ENCODE measurements at places on chromosomes 1 and 21.

DNA sequence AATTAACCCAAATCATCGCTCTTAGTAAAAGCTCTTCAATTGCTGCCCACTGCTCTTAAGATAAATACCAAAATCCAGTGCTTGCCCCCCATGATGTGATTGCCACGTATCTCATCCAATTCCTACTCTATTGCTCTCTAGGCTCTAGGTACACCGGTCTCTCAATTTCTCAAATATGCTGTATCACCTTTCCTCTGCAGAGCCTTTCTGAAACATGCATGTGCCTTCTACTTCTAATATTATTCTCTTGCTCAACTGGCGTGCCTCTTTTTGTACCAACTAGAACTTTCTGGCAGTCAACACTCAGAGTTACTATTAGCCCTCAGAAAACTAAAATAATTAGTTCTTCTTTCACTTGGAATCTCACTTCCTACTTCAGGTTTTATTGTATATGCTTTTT lies 111.7 kb upstream of the LBR start:
- DNase-seq = no peak

- no peak for DNase-seq
Measured at GRCh38 chr1:89951766-89952604, 42.9 kb upstream of the ZNF326 start.

DNA sequence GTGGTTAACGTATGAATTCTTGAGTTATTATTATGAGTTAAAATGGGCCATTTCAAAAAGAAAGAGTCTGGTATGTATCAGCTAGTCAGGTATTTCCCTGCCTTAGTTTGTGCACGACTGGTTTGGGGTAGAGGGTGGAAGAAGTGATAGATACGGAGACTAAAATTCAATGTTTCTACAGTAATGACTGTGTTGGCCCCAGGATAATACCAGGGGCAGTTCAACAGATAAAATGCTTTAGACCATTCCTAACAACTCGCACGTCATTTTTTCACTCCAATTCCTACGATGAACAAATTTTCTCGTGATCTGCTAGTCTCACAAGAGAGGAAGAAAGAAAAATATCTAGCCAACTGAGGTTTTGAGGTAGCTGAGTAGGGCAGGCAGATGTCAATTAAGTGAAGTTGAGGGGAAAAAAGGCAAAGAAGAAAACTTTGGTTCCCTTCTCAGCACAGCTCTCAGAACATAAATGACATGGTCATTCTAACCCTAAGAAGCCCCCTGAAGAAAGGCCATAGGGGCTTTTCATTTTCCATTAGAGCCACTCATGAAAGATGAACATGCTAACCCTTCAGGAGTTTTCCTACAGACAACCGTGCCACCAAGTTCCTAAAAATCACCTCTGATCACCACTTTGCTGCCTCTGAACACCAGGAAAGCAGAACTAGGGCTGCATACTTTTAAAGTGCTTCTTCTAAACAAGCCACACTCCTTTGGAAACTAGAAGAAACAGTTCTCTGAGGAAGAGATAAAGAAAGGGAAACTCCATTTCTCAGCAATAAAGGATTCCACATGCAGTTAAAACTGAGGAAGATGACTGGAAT lies 5.6 kb downstream of the MCOLN2 start:
- DNase-seq = no peak

DNA sequence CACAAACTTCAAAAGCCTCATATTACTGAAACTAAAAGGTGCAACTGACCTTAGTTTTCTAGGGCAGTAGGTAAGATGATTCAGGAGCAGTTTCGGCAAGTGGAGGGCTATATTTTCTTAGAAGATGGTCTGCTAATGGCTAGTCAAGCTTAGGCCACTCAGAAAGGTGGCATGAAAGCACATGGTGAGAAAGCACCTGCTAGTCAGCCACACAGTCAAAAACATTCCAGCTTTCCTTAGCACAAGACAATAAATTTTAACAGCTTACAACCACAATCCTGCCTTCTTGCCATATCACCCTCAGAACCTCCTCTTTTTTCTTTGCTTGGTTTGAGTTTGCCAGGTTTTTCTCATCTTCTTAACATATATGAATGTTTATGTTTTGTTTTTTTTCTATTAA lies 81.1 kb upstream of the SLFNL1 start:
- no peak for DNase-seq

DNA sequence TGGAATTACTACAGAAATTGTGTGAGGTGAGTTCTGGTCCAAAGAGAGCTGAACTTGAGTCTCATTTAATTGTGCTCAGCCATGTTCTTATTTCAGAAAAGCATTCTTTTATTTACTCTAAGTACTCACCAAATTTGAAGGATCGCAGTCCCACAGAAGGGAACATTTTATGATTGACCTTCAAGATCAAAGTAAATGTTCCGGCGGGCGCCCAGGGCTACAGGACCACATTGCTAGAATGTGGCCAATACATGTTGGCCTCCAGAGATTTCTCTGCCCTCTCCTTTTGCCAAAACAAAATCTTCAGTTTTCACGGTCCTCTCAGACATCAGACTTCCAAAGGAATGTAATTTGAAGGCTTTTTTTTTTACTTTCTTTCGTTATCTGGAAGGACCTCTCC lies 237.8 kb downstream of the FMN2 start:
- no peak for DNase-seq

GRCh38 chr1:92538413-92539061 lies 51.8 kb upstream of the GFI1 start:
- no peak for DNase-seq

DNA sequence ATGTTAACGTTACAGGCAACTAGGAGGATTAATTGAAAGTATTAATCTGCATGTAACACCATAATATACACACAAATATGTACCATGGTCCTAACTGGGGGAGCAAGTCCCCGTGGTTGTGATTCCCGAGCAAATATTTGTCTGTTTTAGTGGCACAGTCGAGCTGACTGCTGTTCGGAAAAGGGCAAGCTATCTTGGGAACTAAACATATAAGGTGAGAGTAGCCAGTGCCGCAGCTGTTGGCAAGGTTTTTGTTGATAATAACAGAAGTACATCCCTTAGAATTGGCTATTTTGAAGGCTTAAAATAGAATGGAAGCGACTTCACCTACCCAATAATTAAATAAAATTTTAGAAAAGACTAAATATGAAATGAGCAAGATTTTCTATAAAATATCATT lies 45.5 kb downstream of the UCHL5 start:
- DNase-seq = no peak

DNA sequence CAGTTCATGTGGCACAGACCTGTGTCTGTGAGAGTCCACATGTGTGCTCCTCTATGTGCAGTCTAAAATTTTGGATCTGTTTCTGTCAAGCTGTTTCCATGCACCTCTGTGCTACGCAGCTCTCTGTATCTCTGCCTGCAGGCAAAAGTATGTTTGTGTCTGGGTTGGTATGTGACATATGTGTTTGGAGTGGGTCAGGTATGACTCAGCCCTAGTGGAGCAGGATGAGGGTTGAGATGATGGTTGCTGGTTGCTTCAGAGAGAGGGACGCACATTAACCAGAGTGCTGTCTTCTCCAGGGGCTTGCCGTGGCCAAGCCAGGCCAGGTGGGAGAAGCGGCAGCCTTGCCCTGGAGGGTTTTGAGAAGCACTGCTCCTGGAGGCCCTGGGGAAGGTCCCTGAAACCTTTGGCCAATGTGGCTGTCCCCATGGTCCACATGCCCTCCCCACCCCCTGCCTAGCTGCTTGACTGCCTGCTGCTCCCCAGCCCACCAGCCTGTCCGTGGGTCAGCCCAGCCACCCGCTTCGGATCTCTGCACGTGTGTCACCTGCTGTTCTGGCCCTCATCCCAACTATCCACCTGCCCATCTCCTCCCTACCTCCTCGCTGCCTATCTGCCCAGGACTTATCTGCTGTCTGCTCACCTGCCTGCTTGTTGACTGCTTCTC lies 4.1 kb upstream of the EVA1B start:
- DNase-seq = no peak

DNA sequence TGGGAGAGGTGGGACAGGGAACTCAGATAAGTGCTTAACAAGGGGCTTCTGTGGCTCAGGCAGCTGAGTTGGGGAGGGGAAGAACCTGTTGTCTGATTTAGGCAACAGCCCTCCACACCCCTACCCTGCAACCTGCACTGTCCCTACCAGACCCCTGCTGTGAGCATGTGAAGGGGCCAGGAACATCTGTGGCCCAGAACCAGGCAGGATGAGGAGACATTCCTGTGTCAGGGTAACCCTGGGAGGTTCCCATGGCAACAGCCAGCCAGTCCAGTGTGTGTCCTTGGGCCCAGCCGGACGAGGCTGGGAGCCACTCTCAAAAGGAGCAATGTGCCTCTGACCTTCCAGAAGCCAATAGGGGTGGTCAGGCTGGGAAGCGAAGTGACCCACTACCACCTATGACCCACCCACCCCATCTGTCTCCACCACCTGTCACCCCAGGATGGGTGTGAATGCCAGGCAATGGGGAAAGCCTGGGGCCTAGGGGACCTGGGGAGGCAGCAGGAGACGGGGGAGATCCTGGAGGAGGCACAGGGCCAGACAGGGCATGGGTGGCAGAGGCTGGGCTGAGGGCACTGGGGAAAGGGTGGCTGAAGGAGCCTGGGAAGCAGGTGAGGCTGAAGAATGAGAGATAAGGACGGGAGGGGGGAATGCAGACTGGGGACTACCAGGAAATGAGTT lies 5.0 kb upstream of the PMVK start:
- DNase-seq = no peak

- no peak for DNase-seq
Measured at GRCh38 chr1:232142403-232143314, 487.3 kb downstream of the SIPA1L2 start.

DNA sequence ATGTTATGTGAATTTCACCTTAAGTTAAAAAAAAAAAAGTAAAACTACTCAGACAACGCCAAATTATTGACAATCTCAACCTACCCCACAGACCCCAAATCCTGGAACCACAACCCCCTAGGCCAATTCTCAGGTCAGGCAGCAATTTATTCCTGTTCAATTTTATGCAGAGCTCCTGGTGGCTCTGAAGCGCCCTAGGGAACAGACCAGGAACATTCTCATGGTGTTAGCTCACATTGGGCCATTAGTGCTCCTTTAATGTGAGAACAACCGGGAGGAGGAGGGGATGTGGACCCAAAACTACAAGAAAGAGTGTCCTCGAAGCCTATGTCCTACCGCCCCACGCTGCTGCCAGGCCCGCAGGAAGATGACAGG lies 403 bp upstream of the PSEN2 start:
- DNase-seq = no peak

GRCh38 chr1:202015662-202015937 lies 5.2 kb downstream of the ELF3 start:
- DNase-seq = no peak

DNA sequence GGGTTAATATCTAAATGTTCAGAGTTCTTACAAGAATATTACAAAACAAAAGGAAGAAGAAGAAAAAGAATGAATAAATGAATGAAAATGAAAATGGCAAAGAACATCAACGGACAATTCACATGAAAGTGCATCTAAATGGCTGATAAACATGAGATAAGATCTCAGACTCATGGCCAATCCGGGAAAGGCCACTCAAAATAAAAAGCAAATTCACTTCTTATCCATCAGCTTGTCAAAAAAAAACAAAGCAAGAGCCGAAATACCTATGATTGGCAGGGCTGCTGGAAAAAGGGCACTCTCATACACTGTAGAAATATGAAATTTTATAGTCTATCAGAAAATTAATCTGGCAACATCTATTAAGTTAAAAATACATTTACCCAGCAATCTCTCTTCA lies 103.6 kb upstream of the EDEM3 start:
- DNase-seq = no peak

- no peak for DNase-seq
Measured at GRCh38 chr1:832136-832535, 91.6 kb upstream of the SAMD11 start.

DNA sequence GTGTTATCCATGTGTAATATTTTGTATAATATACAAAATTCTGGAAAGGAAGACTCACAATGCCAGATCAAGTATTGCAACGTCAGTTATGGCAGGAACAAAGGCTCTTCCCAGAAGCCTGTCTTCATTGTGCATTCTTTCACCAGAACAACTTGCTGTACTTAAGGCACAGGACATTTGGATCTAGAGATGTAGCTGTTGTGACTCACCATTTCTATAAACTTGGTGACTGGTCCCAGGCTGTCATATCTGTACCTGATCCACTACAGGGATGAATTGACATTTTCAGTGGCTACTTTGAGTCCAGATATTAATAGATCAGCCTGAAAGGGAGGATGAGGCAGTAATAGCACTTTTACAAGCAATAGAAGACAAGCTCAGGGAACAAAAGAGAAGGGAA lies 299.8 kb downstream of the DISC1 start:
- DNase-seq = no peak

- DNase-seq = no peak
Measured at GRCh38 chr1:59733443-59734141, 81.2 kb upstream of the HOOK1 start.

GRCh38 chr1:206460836-206461426 lies 9.3 kb upstream of the IKBKE start:
- DNase-seq = no peak

DNA sequence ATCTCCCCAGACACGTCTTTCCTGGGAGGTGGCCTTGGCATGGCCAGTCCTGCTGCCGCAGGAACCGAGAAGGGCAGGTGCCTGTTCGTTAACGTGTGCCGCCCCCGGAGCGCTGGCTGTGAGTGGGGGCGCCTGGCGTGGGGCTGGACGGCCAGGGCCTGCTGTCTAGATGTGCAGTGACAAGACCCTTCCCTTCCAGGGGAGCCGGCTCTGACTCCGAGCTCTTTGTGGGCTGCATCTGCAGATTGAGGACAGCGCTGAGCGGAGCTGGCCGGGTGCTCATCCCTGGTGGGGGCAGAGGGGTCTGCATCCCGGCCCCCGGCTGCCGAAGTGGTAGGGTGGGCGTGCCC lies 13.0 kb downstream of the COL18A1 start:
- no peak for DNase-seq

DNA sequence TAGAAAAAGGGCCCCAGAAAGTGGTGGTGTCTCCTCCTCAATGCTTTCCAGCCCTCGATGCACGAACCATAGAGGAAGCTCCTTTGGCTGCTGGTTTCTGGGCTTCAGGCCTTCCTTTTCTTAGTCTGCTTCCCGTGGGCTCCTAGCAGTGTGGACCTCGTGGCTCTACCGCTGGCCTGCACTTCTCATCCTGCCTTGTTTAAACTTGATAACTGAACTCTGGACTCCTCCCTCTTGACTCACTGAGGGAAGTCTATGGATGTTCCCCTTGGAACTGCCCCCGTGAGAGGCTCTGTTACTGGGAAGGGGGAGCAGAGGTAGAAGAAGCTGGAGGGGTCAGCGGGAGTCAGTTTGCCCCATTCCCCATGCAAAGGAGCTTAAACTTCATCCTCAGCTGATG lies 75.3 kb upstream of the WDR26 start:
- no peak for DNase-seq

- DNase-seq = no peak
Measured at GRCh38 chr1:19429611-19430010, 55.7 kb downstream of the CAPZB start.

DNA sequence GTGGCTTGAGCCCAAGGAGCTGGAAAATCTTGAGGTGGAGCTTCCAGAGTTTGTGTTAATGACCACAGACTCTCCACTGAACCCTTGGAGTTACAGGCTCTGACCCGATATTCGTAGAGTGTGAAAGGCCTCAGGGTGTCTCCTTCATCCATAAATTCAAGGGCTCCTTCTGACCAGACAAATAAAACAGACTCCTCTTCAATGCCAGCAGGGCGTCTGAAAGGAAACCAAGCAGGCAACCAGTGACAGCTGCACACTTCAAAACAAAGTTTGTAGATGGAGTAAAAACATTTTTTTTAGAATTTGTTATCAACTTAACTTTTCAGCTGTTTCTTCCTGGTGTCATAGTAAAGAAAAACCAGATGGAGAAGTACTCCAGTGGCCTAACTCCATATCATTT lies 161.1 kb downstream of the KCTD3 start:
- DNase-seq = no peak

GRCh38 chr1:207069061-207069460 lies 16.0 kb downstream of the PFKFB2 start:
- DNase-seq = no peak

GRCh38 chr1:115314765-115315164 lies 23.3 kb downstream of the NGF start:
- no peak for DNase-seq

All from NCI-H1930 (cell line).